ENCODE measurements at places on chromosomes 2 and 18.

DNA sequence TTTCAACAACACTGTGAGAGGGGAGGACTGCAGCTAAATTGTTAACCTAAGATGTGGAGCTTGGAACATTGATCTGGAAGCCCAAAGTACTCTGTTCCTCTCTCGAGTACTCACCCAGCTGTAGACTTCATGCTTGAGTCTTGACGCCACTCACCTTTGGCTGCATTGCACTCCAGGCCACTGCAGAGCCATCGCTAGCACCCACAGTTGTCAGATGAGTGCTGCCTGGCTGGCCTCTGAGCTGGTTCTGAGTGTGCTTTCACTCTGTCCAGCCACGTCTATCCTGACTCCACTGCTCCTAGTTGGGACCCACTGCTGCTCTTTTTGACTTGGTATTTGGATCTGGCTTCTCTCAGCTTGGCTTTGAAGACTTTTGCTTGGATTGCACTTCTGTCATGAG, 552.1 kb downstream of the DCDC2C start:
- no peak for DNase-seq

GRCh38 chr2:237289139-237289538, 124.8 kb downstream of the COL6A3 start:
- DNase-seq, result no peak

DNA sequence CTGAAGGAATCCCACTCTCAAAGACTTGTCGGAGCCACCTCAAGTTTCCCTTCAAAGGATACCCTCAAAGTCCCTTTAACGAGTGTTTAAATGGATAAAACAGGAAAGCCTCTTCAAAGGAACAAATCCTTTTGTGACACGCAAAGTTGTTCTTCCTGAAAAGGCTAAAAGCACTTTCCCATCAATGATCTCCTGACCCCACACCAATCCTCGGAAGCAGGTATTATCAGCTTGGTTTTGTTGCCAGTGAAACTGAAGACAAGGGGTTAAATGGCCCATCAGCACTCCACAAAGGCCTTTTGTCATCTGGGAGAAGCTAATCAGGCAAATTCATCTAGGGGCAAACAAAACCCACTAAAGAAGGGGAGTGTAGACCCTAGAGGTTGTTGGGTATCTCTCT, 418.0 kb upstream of the ID2 start:
- DNase-seq, result no peak

DNA sequence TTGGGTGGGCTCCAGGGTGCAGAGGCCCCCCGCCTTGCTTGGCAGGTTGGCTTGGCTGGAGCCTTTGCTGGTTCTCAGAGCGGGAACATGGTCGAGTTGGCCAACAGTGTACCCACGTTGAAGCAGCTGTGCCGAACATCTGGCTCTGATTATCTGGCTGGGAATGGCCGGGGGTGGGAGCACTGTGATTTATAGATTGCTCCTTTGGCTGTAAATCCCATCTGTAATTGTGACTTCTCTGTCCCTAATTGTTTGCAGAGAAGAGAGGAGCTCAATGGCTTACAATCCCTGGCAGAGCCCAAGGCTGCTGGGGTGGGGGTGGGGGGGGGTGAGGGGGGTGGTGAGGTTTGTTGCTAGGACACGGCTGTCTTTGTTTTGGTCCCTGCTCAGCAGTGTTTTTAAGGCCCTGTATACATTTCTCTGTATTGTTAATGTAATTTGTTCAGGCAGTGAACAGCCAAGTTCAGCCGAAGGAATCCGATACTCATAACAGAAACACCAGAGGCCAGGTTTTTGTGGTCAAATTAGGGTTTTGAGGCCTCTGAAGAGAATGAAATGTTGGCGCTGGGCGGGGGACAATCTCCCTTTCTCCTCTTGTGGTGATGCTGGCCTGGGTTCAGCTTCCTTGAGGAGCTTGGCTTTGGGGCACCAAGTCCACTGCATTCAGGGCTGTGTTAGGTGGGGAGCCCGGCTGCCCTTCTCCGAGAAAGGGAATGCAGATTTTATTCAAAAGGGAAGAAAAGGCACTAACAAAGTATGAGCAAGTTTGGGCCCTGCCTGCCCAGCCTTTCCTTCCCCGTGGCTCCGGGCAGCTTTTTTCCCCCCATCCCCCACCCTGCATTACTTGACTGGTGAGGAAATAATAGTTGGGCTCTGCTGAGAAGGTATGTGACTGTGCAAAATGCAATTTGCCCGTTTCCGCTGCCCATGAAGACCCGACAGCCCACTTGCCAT, 82.5 kb downstream of the TCF7L1 start:
- DNase-seq, result no peak

DNA sequence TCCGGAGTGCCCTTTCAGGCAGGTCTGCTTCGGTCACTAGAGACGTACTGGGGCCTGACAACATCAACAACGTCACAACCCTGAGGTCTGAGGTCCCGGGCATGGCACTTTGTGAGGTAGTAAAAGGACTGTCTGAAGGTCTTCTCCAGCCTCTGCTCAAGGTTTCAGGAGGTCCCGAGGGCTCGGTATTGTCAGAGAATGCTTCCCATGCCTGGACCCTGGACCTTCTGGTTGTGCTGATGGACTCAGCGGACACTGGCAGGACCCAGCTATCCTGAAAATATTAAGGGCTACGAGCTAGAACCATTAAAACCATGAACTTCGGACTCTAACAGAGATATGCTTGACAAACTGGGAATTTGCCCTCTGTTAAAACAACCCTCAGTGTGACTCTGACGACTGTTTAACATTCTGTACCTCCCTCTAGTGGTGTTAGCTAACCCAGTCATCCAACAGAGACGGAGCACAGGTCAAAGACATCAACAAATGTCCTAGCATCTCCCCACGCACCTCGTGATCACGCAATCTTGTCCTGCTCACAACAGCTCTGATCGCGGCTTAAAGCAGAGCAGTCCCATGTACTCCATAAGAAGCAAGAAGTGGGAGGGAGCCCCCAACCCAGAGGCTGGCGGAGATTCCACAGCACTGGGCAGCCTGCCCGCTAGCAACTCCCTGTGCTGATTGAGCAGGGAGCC, 96.5 kb downstream of the CCDC93 start:
- no peak for DNase-seq

GRCh38 chr2:236210536-236210935, 42.4 kb upstream of the GBX2 start:
- DNase-seq, result no peak

GRCh38 chr2:10575609-10576280, 114.0 kb downstream of the NOL10 start:
- no peak for DNase-seq

GRCh38 chr2:173254659-173255058, 100.0 kb upstream of the CDCA7 start:
- no peak for DNase-seq

DNA sequence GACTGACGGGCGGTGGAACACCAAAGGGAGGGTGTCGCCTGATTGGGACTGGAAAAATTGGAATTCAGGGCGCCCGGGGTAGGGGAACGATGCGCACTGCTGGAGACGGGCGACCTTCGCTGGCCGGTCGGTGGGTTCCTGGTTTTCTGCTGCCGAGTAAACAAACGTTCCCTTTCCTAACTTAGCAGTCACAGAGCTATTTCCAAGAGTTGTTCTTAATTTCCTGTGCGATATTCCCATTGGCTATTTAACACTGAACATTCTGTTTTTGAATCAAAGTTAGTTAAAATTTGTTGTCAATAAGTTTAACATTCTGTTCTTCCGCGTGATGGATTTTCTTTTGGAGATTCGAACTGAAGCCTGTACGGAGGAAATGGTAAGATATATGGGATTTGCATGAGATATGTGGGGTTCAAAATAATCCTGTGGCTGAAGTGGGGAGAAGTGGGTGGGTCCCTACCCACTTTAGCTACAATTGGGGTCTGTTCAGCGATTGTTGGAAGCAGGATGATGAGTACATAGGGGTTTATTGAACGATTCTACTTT, 862 bp downstream of the C18orf54 start:
- no peak for DNase-seq

- DNase-seq, result no peak
Measured at GRCh38 chr2:176892676-176893226, 319.8 kb upstream of the HNRNPA3 start.

- no peak for DNase-seq
Measured at GRCh38 chr2:216084547-216084946, 2.8 kb downstream of the TMEM169 start.

- DNase-seq, result no peak
Measured at GRCh38 chr2:118577202-118577601, 270.2 kb downstream of the EN1 start.

GRCh38 chr18:75262511-75262910, 51.9 kb downstream of the TSHZ1 start:
- DNase-seq, result no peak

DNA sequence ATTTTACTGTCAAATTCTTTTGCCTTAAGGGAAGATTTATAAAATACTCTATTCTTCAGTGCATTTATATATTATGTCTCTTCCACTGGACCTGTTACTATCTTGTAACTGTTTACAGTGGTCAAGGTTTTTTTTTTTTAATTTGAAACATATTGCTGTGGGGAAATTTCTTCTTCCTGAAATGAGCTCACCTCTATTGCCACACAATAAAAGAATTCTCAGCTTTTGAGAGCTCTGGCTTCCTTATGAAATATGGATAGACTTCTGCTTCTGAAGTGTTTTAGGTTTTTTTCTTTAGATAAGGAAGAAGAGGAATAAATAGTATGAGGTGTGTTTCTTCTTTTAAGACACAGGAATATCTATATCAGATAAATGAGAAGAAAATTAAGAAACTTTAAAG, 7.7 kb downstream of the VRK2 start:
- DNase-seq, result no peak

DNA sequence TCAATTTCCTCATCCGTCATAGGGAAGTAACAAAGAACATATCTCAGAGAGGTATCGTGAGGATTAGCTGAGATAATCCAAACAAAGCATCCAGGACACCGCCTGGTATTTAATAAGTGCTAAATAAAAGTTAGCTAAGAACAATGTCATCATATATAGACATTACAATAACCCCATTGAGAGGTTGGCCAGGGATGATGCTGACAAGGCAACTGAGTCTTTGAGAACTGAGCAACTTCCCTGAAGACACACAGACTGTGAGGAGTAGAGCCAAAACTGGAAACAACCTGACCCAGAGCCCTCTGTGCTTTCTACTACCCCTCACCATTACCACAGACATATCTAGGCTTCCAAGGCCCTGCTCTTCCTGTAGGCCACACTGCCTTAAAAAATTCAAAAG, 1.6 kb upstream of the DCTN1 start:
- DNase-seq, result no peak

- DNase-seq, result no peak
Measured at GRCh38 chr2:10326151-10326616, 23.5 kb downstream of the HPCAL1 start.

DNA sequence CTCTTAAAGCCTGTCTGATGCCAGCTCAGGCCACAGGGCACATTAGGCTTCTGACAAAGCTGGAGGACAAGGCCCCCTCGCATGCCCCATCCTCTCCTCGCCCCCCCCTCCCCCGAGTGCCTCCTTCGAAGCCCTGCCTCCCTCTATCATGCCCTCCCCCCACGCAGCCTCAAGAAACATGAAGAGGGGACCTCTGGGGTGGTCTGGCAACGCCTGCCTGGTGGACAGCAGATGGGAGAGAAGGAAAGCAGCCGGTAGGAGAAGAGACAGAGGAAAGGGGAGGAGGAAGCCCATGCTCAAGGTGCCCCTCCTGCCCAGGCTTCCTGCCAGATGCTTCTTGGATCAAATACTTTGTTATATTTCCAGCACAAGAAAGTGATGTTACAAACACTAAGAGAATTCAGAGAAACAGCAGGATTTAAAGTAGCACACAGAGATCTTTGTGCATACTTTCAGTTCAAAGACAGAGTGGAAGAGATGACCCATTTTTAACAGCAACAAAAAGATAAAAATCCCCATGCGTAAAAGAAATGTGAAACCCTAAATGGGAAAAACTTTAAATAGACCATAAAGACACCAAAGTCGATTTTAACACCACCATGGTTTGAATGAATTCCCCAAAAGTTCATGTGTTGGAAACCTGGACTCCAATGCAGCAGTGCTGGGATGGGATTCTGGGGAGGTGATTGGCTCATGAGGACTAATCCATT, 19.0 kb downstream of the BOK start:
- DNase-seq, result no peak

GRCh38 chr2:237791977-237792727, 6.4 kb upstream of the RBM44 start:
- DNase-seq, result no peak

DNA sequence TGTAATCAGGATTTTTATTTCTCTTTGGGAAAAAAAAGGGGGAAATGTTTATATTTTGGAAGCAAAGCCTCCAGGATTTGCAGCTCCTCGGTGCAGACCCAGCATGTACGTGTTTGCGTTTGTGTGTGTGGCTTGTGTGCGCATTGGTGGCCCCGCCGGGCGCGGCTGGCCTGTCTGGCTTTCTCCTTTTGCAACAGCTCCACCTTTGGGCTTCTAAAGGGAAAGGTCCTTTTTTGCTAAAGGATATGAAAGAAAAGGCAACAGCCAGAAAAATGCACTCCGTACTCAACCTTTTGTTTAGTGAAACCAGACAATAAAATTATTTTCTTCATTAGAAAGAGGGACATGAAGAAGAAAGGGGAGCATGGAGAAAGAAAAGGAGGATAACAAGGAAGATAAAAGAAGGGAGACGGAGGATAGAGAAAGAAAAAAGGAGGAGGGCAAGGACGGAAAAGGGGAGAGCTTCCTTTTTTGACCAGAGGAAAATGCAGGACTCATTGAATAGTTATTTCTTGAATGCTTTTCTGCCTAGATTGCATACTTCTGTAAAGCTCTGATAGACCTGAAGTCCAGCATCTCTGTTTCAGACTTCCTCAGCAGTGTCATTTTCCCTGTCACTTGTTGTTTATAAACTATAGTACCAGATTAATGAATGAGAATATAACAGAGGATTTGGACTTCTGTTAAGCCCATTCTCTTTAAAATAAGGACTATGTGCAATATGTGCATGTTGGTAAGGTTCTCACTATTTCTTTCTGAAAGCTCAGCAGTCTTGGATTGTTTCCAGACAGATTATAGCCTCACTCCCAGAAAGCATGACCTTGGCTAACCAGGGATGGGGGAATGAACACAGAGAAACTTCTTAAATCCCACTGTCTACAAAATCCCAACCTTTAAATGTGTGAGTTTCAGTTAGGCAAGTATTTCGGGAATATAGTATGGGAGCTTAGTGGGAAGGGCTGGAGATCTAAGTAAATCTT, 563.1 kb upstream of the PIK3C3 start:
- no peak for DNase-seq

- no peak for DNase-seq
Measured at GRCh38 chr2:233387225-233387624, 32.9 kb downstream of the DGKD start.

- DNase-seq, result peak; percentile 5
Measured at GRCh38 chr2:215680605-215681598, 245.0 kb upstream of the FN1 start.

DNA sequence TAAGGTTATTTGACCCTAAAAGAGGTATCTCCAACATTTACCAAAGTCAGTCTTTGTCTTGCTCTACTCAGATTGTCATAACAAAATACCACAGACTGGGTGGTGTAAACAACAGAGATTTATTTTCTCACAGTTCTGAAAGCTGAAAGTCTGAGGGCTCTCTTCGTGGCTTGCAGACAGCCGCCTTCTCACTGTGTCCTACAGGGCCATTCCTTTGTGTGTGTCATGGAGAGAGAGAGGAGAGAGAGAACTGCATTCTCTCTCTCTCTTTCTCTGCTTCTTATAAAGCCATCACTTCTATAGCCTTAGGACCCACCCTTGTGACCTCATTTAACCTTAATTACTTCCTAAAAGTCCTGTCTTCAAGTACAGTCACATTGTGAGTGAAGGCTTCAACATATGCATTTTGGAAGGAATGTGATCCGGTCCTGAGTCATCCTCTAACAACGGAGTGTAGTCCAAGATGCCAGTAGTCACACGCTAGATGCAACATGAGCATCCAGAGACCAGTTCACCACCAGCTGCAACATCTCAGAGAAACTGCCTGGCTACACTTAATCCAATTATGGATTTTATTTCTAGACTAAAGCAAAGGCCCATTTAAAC, 130.2 kb downstream of the CD226 start:
- DNase-seq, result no peak

Measured in stimulated activated CD4-positive, alpha-beta T cell treated with anti-CD3 and anti-CD28 coated beads, Interleukin-1b, Interleukin-23, amount 100 ng/mL, for 24 hours (primary cell).